ENCODE measurements at places on chromosomes 7 and 10. TPM values are rescaled to one million over a fixed set of nuclear protein-coding genes. Genes with fewer than 3 reads are reported as not detected.
A peak's percentile ranks its signal among the peaks of the same experiment; 100 is the strongest.

GRCh38 chr7:134879815-134880475 lies 100.5 kb downstream of the CALD1 start:
- DNase-seq: no peak

GRCh38 chr7:149125863-149126661 lies at the start of gene ZNF425:
Gene ZNF425, minus strand, starts transcription at chr7:149126324. Its CDS starts 111 bp downstream, at chr7:149126213.
- peak; percentile 89 for DNase-seq

The HOXA9 gene
- 1.3 TPM for polyA plus RNA-seq

DNA sequence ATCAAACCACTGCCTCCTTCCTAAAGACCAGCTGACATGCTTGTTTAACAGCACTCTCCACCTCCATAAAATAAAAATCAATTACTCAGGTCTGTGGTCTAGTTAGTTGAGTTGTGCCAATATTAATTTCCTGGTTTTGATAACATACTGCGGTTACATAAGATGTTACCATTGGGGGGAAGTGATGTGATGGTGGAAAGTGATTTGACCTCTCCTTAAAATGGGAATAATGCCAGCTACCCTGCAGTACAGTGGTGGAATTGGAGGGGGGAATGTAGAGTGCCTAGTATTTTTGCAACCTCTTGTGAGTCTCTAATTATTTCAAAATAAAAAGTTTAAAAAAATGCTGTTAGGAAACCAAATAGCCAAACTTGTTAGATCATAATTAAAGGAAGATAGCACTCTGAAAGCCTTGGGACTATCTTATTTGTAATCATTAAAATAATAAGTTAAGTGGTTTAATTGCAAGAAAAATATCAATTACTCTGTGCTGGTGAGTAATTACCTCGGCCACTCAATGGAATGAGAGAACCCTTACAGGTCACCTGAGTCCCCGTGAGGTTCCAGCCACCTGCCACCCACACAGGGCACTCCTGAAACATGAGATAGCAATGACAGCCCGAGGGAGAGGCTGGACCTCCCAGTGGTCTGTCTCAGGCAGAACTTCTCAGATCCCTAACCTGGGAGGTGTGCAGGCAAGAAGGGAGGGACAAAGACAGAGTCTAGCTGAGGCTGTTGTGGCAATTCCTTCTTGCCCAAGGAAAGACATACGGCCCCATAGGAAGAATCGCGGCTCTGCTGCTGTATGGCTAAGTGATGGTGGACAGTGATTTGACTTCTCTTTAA lies 94.1 kb downstream of the SH3PXD2A start:
- no peak for DNase-seq

GRCh38 chr7:121041516-121042148 lies 53.1 kb downstream of the CPED1 start:
- no peak for DNase-seq

DNA sequence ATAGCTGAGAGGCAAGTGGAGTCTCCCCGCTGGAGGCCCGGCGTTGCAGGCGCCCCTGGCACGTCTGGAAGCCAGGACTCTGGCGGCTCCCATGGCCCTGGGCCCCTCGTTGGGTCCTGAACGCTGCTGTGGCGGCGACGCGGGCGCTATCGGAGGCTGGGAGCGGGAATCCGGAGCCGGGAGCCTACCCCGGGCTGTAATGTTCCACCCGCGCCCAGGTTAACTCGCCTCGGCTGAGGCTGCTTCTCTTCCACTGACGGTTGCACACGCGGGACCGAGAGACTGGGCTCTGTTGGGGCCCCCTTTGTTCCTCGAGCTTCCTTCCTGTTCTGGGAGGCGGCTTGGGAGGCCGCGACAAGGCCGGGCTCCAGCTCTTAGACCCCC lies 1.3 kb upstream of the HOXA5 start:
- DNase-seq: no peak

DNA sequence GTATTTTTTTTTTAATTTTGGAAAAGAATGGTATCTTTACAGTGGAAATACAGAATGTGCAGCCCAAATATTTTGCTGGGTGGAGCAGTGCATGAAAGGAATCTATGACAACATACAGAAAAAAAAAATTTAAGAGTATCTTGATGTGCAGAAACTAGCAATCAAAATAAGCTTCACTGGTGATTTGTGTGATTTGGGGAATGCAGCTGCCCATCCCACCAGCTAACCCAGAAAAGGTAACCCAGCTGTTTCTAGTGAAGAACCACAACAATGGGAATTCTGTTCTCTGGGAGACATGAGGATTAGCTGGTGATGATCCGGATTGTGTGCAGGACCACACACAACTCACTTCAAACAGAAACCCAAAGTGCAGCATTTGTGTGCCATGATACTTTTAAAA lies 375.5 kb downstream of the SEMA3D start:
- DNase-seq: no peak

The GNGT1 gene
- polyA plus RNA-seq: not detected

The ADAMTS14 gene
- 0.04 TPM for polyA plus RNA-seq

The INA gene
- 20.9 TPM for polyA plus RNA-seq

DNA sequence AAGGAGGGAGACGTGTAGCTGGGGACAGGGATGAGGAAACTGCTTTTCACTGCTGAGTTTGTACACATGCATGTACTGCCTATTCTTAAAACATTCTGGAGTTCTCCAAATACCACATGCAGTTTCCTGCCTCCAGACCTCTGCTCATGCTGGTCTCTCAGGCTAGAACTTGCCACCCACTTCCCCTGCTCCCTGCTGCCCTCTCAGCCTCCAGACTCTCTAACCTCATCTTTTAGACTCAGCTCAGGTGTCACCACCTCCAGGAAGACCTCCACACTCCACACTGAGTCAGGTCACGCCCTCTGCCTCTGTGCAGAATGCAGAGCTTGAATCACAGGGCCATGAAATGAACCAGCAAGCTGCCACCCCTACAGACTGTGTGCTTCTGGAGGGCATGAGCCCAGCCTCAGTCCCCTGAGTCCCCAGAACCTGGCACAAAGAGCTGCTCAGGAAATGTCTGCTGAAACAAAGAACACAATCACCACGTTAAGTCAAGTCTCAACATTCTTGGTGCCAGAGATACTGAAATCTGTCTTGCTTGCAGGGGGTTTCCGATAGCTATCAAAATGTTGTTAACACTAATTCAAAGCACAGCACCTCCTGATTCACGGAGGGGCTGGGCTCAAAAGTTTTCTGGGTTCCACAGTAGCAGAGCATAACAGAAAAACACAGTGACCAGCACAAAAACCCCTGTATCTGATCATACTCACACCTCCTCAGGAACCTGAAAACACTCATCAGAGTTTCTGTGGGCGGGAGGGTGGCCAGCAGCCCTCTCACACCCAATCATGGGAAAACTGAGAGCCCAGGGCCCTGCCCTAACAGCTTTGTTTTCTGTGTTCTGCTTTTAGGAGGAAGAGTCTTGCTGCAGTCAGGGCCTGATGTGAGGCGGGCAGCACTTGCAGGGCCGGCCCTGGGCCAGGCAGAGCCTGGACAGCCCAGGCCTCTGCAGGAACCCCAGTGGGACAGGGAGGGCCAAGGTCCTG lies 21.1 kb downstream of the FAM53B start:
- no peak for DNase-seq

- DNase-seq: no peak
Observed at GRCh38 chr7:73739387-73739767, 775 bp upstream of the ABHD11 start.

- no peak for DNase-seq
Observed at GRCh38 chr10:130714742-130715467, 578.7 kb downstream of the GLRX3 start.

DNA sequence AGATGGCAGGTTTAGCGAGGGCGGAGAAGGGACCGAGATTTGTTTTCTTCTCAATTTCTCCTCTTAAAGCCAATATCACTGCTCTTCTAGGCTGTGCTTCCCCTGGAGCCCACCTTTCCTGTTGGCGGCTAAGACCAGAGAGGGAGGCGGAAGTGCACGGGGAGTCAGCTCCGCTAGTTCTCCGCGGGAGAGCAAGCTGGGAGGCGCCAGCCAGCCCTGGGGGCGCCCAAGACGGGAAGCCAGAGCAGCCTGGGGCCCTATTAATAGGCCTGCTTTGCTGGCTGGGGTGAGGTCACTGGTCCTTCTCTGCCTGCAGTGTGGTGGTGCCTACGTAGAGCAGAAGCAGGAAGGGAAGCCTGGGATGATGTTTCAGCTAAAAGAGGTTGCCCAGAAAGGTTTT lies 61.6 kb downstream of the LSM5 start:
- DNase-seq: no peak

DNA sequence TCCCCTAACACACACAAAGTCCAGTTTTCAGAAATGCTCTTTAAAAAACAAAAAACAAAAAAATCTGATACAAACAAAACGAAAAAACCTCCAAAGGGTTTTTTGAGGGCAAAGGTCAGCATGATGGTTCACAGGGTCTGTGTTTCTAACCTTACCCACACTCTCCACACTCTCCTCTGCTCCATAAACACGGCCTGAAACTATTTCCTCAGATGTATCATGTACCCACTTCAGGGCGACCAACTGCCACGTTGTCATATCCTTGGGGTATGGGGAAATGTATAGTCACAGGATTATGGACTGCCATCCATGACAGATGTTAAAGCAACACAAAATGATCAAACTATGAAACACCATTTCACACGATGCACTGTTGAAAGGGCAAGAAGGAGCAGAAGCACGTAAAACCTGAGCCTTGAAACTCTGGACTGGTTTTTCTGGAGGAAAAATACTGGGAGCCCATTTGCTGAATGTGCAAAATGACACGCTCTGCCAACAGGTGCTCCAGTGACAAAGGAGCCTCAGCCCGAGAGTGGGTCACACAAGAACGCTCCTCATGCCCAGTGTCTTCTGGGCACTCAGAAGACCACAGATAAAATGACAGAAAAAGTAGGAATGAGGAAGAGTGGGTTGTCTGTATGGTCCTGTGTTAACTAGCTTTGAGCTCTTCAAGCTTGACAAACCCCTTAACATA lies 15.8 kb downstream of the NAPEPLD start:
- no peak for DNase-seq

- DNase-seq: no peak
Observed at GRCh38 chr10:75602341-75602740, 170.9 kb downstream of the LRMDA start.

DNA sequence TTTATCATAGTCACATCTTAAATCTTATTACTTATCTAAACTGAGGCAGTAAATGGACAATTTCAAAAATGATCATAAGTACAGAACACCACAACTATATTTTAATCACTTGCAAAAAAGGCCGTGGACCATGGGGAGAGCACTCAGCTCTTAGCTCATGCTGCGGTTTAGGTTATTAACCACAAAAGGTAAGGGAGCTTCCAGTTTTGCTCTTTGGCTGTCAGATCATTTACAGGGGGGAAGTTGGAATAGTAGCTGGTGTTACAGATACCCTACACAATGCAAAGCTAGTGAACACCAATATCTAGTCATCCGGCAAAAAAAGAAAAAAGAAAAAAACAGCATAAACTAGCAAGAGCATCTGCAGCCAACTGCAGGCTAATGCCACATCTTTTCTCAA lies 147.0 kb downstream of the BBS9 start:
- no peak for DNase-seq

DNA sequence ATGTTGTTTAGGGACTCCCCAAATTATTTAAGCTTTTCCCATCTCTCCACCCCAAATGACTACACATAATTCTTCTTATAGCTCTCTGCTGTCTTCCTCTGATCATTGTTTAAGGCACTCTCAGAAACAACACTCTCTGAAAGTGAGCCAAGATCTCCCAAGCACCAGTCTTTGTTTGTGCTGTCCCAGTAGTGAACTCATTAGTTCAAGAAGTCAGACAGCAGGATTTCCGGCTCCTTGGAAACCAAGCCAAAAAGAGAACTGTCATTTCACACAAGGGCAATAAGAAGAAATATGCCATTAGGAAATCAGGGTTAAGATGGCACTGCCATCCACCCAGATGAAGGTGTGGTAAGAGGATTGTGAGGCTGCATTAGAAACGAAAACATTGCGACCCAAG lies 83.1 kb downstream of the FZD1 start:
- DNase-seq: no peak

DNA sequence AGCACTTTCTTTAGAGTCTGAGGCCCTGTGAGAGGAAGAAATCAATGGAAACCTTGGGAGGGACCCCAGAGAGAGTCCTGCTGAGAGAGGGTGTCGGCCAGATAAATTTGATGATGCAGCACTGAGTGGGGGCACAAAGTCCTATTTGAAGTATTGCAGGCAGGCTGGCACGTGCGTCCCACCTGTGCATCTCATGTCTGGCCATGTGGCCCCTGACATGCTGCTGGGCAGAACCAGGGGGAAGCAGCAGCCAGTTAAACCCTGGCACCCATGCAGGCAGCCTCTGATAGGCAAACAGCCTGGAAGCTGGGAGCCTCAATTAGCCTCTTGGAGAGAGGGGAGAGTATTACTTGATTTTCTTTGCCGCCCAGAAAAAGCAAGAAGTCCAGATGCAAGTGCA lies 180.9 kb downstream of the PLXNA4 start:
- no peak for DNase-seq

The BZW2 gene
- polyA plus RNA-seq: 72.4 TPM

The STEAP1B gene
- polyA plus RNA-seq: not detected

GRCh38 chr7:78862411-78862900 lies 591.0 kb downstream of the MAGI2 start:
- no peak for DNase-seq

DNA sequence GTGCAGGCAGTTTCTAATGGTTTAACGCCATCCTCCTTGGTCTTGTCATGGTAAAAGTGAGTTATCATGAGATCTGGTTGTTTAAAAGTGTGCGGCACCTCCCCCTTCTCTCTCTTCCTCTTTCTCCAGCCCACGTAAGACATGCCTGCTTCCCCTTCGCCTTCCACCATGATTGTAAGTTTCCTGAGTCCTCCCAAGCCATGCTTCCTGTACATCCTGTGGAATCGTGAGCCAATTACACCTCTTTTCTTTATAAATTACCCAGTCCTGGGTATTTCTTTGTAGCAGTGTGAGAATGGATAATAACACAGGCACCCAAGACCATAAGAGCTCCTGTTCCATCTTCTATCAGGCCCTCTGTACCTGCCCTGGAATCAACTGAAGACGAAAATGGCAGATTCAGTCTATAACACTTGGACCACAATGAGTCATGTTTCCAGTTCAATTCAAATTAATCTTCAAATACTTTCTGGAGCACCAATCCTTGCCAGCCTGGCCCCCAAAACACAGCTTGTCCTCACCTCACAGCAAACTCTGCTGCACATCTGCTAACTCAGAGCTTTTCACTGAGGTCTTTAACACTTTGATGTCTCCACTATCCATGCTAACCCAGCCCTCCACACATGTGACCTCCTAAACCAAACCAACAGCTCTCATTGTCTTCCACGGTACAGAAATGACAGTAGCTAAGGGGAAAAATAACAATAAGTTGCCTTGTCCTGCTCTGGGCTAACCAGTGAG lies 73.2 kb downstream of the SFMBT2 start:
- DNase-seq: no peak

The FRA10AC1 gene
- 10.8 TPM for polyA plus RNA-seq

The CTAGE4 gene
- not detected for polyA plus RNA-seq

DNA sequence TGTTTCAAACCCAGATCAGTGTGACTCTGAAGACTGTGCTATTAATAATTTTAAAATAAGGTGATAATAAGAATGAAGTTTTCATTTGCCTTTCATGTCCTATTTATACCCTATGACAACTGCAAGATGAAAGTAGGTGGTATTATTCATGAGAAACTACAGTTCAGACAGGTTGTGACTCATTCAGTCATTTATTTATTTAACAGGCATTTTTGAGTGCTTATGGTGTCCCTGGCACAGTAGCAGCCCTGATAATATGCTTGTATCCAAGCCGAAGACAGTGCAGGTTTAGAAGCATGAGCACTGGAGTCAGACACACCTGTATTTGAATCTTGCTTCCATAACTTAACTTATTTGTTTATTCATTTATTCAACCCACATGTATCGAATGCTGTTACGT lies 87.1 kb downstream of the FZD1 start:
- peak; percentile 8 for DNase-seq

The TFPI2 gene
- 163 TPM for polyA plus RNA-seq

GRCh38 chr10:93921338-93921737 lies 27.6 kb downstream of the SLC35G1 start:
- DNase-seq: peak; percentile 20

The ATRNL1 gene
- polyA plus RNA-seq: 0.34 TPM

The RAPGEF5 gene
- polyA plus RNA-seq: 0.09 TPM

All from A549 (cell line).